Fibroblast of villous mesenchyme (primary cell): ENCODE measurements at places on chromosomes 1 and 21. TPM values are rescaled to one million over a fixed set of nuclear protein-coding genes. Genes with fewer than 3 reads are reported as not detected.

DNA sequence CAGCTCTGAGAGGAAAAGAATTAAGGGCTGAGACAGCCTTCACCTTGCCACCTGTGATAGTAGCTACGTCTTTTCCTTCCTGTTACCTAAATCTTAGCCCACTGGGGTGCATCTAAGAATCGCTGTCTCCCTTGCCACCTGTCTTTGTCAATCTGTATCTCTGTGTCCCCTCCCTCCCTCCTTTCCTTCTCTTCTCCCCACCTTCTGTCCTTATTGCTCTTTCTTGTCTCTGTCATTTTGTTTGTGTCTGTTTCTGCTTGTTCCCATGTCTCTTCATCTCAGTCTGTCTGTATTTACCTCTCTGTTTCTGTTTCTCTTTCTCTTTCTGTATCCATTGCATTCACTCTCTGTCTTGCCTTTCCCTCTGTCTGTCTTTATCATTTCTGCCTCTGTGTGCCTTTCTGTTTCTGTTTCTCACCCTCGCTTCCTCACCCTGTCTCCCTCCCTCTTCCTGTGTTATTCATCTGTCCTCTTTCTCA is 30.2 kb downstream of the SLC22A15 start:
- DNase-seq, result no peak

GRCh38 chr21:25400427-25400826 is 206.9 kb downstream of the MRPL39 start:
- no peak for DNase-seq

DNA sequence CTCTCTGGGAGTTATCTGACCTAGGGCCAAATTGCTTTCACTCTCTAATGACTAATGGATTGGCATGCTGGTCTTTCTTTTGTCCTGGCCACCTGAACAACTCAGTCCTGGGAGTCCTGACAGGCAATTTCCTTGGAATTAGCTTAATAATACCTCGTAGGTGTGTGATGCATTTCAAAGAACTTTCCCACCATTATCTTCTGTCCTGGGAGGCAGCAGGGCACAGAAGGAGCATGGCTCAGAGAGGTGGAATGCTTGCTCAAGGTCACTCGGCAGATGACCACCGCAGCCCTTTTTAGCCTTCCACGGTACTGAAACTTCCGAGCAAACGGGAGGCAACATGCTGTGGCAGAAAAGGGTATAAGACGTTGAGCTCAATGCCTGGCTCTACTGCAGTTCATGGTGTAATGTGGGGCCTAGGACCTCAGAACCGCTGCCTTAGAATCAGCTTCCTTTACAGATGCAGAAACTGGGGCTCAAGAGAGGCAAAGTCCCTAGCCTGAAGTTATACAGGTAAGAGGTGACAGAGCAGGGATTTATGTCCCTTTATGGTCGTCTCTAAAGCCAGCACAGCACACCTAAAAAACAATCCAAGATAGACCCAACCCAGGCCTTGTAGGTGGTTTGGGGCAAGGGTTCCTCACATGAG is 3.2 kb downstream of the ID3 start:
- DNase-seq, result peak; percentile 89

GRCh38 chr1:195664628-195665027 is 943.6 kb downstream of the KCNT2 start:
- DNase-seq, result no peak

Gene SLFNL1
- under 0.01 and 0.64 TPM in 2 replicates for total RNA-seq

DNA sequence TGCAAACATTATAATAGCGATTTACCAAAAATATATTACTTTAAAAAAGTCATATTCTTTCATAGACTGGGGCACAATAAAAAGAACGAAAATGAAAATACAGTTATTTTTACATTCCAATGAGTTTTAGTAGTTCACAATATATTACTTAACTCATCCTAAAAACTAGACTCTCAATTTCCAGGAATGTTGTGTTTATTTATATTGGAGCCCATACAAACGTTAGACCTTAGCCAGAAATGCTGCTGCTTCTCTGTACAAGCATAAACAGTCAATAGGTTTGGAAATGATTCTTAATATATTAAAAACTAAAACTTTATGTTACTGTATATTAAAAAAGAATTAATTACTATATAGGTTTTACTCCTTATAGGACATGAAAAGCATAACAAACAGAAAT is 302.3 kb downstream of the BRINP3 start:
- peak; percentile 4 for DNase-seq

Gene PROX1
- under 0.01 TPM in 2 replicates for total RNA-seq

DNA sequence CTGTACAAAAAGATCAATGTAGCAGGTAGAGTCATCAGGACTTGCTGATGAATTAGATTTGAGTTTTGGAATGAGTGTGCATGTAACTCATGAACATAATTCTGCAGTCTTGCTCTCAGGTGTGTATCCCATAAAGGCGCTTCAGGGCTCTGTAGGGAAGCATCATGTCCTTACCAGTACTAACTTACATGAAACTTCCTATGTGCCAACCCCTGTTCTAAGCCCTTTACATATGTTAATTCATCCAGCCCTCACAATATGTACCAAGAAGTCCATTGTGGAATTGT is 2.1 kb upstream of the FCRLB start:
- no peak for DNase-seq

- DNase-seq, result peak; percentile 25
Observed at GRCh38 chr1:172778456-172779455, 119.9 kb downstream of the FASLG start.

- no peak for DNase-seq
Observed at GRCh38 chr1:203251466-203251865, 22.0 kb upstream of the CHIT1 start.
